ENCODE measurements at places on chromosomes 7 and 10.

DNA sequence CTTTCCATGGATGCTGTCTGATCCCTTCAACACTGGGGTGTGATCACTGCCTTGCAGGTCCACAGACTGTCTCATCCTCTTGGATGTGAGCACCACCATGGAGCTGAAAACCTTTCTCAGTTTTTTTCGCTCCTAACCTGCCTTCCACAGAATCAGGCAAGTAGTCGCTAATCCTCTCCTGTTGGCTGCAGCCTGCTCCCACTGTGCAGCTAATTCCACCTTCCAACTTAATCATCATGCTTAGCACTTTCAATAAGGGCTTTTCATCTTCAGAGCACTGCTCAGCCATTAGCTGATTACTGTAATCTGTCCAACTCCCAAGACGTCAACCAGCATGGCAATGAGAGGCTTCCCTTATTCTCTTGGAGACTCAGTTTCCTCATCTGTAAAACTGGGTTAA, 15.1 kb upstream of the CDH23 start:
- DNase-seq, result no peak

DNA sequence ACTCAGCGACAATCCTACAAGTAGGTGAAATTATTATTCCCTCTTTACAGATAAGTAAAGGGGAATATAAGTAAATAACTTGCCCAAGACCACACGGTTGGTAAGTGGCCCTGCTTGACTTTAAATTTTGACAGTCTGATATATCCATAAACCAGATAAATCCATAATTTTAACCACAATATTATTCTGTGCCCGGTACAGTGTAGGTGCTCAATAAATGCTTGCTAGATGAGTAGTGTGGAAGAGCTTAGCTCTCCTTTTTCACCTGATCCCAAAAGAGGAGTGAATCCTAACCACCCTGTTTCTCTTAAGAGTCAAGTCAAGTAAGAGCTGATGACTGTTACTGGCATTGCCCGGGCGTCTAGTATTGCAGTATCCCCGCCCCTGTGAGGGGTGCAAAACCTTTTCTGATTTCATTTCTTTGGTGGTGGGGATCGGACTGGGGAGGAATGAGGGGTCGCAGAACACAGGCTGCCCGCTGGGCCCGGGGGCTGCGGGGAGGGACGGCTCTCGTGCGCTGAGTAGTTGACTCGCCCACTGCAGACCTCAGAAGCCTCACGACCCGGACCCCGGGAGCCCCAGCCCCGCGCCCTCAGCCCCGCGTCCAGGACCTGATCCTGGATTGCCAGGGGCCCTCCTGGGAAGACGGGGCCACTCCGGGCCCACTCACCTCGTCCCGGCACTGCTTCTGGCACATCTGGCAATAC, 490 bp downstream of the KIN start:
- DNase-seq, result no peak

DNA sequence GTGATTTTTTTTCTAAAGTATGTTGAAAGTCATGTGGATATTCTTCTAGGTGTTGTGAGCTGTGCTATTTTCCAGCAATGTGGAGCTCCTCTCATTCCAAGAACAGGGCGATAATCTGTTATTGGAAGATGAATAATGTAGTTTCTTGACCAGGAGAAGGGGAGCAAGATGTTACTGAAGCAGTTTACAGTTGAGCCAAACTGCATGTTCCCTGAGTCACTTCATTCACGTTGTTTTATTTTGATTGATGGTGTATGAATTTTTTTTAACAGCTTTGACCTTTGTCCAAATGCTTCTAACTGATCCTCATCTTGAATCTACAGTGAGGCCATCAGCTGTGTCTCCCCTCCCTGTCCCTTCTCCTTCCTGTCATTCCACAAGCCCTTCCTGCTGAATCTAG, 277.1 kb upstream of the KLF6 start:
- DNase-seq, result no peak

GRCh38 chr7:112981966-112982365, 104.7 kb downstream of the GPR85 start:
- DNase-seq, result no peak

DNA sequence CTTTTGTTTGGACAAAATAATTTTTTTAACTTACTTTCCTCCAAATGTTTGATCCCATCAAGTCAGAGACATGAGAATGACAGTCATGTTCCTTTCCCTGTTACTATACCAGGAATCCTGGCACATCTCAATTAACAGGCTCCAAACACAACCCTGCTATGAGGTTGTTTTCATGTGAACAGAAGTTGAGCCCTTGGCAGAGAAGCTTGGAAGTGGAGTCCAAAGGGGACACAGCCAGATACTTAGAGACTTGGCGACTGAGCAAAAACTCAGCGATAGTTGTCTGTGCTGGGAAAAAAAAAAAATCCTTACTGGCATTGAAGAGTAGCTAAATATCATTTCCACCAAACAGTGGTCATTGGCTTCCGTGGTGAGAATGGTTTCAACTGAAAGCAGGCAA, 12.8 kb downstream of the TUBAL3 start:
- no peak for DNase-seq

- no peak for DNase-seq
Observed at GRCh38 chr7:31065021-31065593, 13.0 kb downstream of the ADCYAP1R1 start.

- DNase-seq, result no peak
Observed at GRCh38 chr10:7585228-7585627, 81.5 kb downstream of the ITIH5 start.
